Stimulated activated CD4-positive, alpha-beta T cell treated with anti-CD3 and anti-CD28 coated beads, Interleukin-4, amount 100 ng/mL, for 4 hours (primary cell): ENCODE measurements at places on chromosomes 4 and X.

DNA sequence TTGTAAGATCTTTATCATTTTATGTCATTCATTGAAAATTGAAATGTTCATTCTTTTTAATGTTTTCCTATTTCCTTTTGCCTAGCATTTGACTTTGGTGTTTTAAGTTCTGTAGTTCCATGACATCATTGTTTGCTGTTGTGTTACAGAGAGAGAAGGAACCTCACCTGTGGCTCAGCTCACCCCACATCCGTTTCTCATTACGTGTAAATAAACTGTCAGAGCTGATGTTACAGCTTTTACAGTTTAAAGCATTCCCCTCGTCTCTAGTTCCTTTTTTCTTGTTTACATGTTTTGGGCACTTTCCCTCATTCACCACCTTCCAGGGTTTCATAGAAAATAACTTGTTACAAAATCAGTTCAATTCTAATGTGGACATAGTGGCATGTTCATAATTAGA lies 137.2 kb downstream of the FNIP2 start:
- DNase-seq, result no peak

DNA sequence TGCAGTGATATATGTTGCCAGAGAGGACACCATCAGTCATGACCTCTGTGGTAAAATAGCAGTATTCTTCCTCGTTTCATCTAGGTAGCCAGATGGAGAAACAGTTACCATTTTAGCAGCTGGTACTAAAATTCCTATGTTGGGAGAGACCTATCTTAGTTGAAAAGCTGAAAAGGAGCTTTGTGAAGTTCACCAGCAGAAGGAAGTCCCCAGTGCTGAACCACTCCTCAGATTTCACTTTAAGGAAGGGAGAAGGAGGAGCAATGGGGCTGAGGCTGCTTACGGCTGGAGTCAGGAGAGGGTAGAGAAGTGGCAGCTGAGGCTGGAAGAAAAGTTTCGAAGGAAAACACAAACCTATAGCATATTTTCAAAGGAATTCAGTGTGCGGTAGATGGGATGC lies 103.7 kb downstream of the ATXN3L start:
- DNase-seq, result no peak

DNA sequence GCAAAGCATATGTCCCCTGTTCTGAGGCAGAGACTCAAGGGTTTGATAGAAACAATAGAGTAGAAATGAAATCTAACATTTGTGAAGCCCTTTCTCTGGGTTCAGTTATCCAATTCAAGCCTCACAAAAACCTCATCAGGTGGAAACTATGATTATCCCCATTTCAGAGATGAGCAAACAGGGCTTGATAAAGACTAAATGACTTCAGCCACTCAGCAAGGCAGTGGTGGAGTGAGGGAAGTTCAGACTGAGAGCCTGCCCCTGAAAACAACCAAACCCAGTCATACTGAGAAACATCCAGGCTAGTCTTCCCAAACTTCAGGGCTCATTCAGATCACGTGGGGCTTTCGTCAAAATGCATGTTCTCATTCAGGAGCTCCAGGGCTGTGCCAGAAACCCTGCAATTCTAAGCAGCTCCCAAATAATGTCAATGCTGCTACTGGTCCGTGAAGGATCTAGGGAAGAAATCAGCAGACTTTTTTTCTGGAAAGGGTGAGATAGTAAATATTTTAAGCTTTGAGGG lies 109.6 kb upstream of the KIT start:
- no peak for DNase-seq

- DNase-seq, result no peak
These were observed 286.7 kb downstream of the CPXCR1 start for GRCh38 chrX:89033723-89034122.

- DNase-seq, result no peak
These were observed 100.9 kb downstream of the MAMLD1 start for GRCh38 chrX:150464001-150464400.
